Activated B cell treated with CpG ODN at 0.5 μM for 24 hours (primary cell): ENCODE measurements at places on chromosomes 3 and 15. TPM values are rescaled to one million over a fixed set of nuclear protein-coding genes. Genes with fewer than 3 reads are reported as not detected.

The CLEC3B gene
- not detected in 2 replicates for total RNA-seq

The ATR gene
- 47.4 and 47.6 TPM in 2 replicates for total RNA-seq

The SKOR1 gene
- 0.53 and 0.64 TPM in 2 replicates for total RNA-seq

GRCh38 chr3:65758876-65759598, 279.7 kb downstream of the MAGI1 start:
- no peak overlapping the region for H3K27ac ChIP-seq
- peaks cover 2% of the 10 kb centered on the region for H3K4me1 ChIP-seq
- DNase-seq = no peak
- H3K27me3 ChIP-seq = no peaks in the 10 kb centered on the region
- H3K36me3 ChIP-seq = no peaks in the 10 kb centered on the region

DNA sequence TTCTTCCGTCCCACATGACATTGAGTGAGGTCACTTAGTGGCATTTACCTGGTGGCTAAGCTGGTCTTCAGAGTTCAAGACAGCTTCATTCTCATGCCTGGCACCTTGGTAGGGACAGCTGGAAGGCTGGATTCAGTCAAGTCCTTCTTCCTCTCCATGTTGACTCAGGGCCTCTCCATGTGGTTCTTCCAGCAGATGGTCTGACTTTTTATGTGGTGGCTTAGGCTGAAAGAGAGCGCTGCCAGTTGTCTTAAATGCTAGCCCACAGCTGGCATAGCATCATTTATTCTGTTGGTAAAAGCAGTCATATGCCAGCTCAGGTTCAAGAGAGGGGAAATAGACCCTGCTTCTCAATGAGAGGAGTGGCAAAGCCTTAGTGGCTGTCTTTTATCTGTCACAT, 53.0 kb upstream of the CTDSPL start:
- peaks cover 4% of the 10 kb centered on the region for H3K4me1 ChIP-seq
- no peaks in the 10 kb centered on the region for H3K36me3 ChIP-seq
- H3K27ac ChIP-seq = no peak overlapping the region
- H3K27me3 ChIP-seq = peaks cover 2% of the 10 kb centered on the region

DNA sequence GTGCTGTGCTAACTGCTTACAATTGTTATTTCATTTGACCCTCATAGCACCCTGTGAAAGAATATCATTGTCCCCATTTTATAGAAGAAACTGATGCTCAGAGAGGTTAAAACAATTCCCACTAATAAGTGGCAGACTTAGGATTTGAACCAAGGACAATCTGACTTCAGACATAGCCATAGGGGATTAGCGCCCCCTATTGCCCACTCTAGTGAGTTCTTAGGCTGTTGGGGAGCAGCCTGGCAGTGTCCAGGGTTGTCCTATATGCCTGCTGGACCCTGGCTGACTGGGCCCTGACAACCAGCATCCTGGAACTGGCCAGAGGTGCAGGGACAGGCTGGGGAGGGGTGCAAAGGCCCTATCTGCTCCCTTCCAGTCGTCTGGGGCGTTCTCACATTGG, 15.4 kb downstream of the DPH3 start:
- H3K27ac ChIP-seq = no peak overlapping the region
- peaks cover 25% of the 10 kb centered on the region for H3K4me1 ChIP-seq
- no peaks in the 10 kb centered on the region for H3K36me3 ChIP-seq
- DNase-seq = no peak
- H3K4me3 ChIP-seq = no peak overlapping the region

GRCh38 chr3:176950743-176951142, 246.5 kb downstream of the TBL1XR1 start:
- DNase-seq = no peak
- H3K4me3 ChIP-seq = no peak overlapping the region
- H3K27me3 ChIP-seq = peaks cover 1% of the 10 kb centered on the region
- H3K4me1 ChIP-seq = no peaks in the 10 kb centered on the region
- no peak overlapping the region for H3K27ac ChIP-seq

DNA sequence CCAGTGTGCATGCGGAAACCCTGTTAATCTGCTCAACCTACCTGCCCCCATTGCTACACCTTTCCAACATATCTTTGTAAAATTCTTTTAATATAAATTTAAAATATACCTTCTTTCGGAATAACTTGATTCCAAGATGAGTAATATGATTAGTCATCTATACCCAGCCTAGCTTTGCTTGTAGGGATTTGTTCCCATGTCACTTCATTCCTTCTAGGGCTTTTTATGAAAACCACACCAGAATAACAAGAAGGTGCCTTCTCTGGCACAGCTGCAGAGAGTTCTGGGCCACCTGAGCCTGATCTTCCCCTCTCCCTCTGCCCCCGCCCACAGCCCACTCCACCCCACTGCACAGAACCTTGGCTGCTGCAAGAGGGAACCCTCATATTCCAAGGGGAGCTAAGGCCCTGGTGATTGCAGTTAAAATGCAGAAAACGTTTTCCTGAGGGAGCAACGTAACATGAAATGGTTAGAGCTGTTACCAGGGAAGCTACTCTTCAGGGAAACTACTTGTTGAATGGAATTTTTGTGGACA, 38.6 kb upstream of the HACD2 start:
- H3K4me1 ChIP-seq = peaks cover 11% of the 10 kb centered on the region
- H3K36me3 ChIP-seq = no peaks in the 10 kb centered on the region
- H3K27me3 ChIP-seq = no peaks in the 10 kb centered on the region
- no peak overlapping the region for H3K27ac ChIP-seq

DNA sequence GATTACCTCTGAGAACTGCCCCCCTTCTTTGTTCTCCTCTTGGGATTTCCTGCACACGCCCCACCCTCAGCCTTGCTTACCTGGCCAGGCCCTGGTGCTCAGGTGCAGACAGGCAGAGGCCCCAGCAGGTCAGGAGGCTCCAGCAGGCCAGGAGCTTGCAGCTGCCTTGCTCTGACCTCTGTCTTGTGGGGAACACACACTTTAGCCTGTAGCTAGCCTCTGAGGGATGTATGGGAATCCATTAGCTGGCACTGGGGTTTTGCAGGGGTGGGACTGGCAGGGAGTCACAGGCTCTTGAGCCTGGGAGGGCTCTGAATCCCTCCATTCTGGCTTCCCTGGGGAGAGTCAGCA, 2.7 kb downstream of the SMAD6 start:
- no peak for DNase-seq
- H3K4me1 ChIP-seq = peaks cover 22% of the 10 kb centered on the region
- H3K4me3 ChIP-seq = peak overlapping the region; percentile 77
- H3K27me3 ChIP-seq = peaks cover 18% of the 10 kb centered on the region

DNA sequence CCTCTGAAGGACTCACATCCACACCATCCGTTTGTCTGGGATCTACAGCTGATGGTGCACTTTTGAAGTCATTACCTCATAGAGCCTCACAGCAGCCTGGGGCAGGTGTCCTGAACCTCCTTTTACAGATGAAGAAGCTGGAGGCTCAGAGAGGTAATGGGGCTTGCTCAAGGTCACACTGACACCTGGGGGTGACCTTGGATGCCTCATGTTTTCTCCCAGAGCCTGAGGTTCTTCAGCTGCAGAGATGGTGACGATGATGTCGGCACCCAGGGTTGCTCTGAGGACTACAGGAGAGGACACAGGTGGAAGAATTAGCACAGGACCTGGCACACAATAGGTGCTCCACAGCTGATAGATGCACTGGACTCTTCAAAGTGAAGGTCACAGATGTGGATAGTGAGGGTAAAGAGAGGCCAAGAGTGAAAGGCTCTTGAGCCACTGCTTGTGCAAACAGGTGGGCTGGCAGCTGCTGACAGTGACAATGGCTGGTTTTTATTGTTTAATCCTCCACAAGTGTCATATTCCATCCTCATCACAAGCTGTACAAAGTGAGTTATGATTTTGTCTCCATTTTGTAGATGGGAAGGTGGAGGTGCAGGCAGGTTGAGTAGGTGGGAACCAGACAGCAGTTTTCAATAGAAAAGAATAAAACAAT, 17.4 kb upstream of the ATP2B2 start:
- H3K27me3 ChIP-seq = peaks cover 29% of the 10 kb centered on the region
- no peak overlapping the region for H3K27ac ChIP-seq
- no peak overlapping the region for H3K4me3 ChIP-seq
- no peaks in the 10 kb centered on the region for H3K36me3 ChIP-seq
- peaks cover 10% of the 10 kb centered on the region for H3K4me1 ChIP-seq

DNA sequence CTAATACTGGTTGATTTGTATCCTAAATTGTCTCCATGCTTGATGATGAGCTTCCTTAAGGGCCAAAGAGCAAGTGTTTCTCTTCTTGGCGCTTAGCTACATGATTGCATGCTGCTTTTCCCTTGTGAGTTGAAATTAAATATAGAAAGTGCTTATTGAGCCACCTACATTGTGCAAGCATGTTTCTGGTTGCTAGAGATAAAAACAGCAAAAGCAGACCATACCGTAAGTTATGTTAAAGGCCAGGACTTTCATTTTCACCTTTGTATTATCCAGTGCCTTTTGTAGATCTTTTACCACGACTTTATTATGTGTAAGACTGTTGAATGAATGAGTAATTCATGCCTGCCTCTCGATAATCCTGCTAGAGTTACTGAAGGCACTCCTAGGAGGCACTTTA, 41.9 kb upstream of the CCNB2 start:
- H3K27ac ChIP-seq = no peak overlapping the region
- H3K4me3 ChIP-seq = no peak overlapping the region
- no peaks in the 10 kb centered on the region for H3K27me3 ChIP-seq
- peaks cover 18% of the 10 kb centered on the region for H3K4me1 ChIP-seq
- no peak for DNase-seq

DNA sequence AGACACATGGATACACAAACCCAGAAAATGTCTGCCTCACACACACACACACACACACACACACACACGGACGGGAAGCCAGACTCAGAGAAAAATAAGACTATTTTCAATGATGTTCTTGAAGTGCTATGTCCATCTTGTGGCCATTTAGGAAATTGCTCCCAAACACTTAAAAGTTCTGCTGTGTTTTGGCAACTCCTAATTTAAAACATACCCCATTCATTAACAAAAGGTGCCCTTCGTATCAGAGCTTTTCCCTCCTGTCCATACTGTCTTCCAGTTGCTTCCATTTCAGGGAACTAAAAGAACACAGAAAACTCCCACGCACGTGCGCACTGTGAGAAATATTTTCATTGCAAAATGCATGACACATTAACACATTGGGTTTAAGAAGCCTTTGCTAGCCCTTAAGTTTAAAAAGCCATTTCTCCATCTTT, 44.6 kb downstream of the SLC12A1 start:
- no peak overlapping the region for H3K4me3 ChIP-seq
- no peak overlapping the region for H3K27ac ChIP-seq
- no peak for DNase-seq
- H3K36me3 ChIP-seq = no peaks in the 10 kb centered on the region
- H3K27me3 ChIP-seq = peaks cover 9% of the 10 kb centered on the region

GRCh38 chr15:43516801-43517353, 531 bp upstream of the MAP1A start:
- peaks cover 22% of the 10 kb centered on the region for H3K4me1 ChIP-seq
- no peaks in the 10 kb centered on the region for H3K36me3 ChIP-seq
- no peak overlapping the region for H3K27ac ChIP-seq
- DNase-seq = no peak
- H3K27me3 ChIP-seq = peaks cover 45% of the 10 kb centered on the region
- no peak overlapping the region for H3K4me3 ChIP-seq

- no peak overlapping the region for H3K27ac ChIP-seq
- no peaks in the 10 kb centered on the region for H3K36me3 ChIP-seq
- no peak overlapping the region for H3K4me3 ChIP-seq
- no peaks in the 10 kb centered on the region for H3K4me1 ChIP-seq
- no peaks in the 10 kb centered on the region for H3K27me3 ChIP-seq
Measured at GRCh38 chr3:55453886-55454496, 33.1 kb downstream of the WNT5A start.

DNA sequence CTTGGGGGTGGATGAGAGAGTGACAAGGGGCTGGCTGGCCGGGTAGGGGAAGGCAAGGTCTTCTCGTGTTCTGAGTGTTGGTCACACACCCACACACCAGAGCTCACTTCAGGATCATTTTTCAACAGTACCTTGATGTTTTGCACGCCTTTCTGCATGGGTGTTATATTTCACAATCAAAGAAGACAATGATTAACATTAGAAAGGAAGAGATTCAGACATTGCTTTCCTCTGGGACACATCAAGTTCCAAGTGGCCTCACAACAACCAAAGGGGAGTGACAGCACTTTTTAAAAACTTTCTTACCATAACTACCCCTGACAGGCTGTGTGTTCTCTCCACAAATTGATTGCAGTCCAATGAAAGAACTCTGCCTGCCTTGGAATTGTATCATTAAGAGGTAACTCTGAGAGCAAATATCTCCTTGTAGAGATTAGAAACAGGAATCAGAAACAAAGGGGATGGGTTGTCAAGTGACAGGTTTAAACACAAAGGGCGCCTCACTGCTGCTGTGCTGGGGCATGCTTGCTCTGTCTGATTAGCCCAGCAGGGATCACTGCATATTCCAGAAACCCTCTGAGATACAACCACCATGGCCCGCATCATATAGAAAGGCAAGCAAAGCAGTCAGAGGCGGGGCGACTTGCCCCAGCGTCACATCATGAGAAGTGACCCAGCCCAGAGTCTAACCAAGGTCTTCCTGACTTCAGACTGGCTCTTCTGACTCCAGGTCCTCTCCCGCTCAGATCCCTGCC, 230.8 kb downstream of the FEZF2 start:
- DNase-seq = no peak
- no peak overlapping the region for H3K4me3 ChIP-seq
